Vagina (tissue), 2 donors: ENCODE measurements at places on chromosomes 5 and 9. TPM values are rescaled to one million over a fixed set of nuclear protein-coding genes. Genes with fewer than 3 reads are reported as not detected.

WDR31 gene
- total RNA-seq = 2.0 TPM

LMNB1 gene
- 20.9 TPM for total RNA-seq

RALGDS gene
- total RNA-seq = 85.0 TPM

CLIC3 gene
- 23.6 TPM for total RNA-seq

ADRB2 gene
- total RNA-seq = 43.2 TPM

ECSCR gene
- total RNA-seq = 37.1 TPM

CCL27 gene
- not detected for total RNA-seq

CA9 gene
- 0.98 TPM for total RNA-seq

DNAH5 gene
- total RNA-seq = 0.49 TPM

HRH2 gene
- total RNA-seq = 0.98 TPM

GFRA3 gene
- total RNA-seq = 4.7 TPM

PCDHA1 gene
- total RNA-seq = not detected

PTGR1 gene
- total RNA-seq = 40.3 TPM

RETREG1 gene
- 27.7 TPM for total RNA-seq

PDCD1LG2 gene
- 1.2 TPM for total RNA-seq

CATSPER3 gene
- not detected for total RNA-seq

IL13 gene
- total RNA-seq = not detected

ZBED3 gene
- total RNA-seq = 9.1 TPM

FGF18 gene
- 1.7 TPM for total RNA-seq

TMEM38B gene
- 30.4 TPM for total RNA-seq

OR1Q1 gene
- total RNA-seq = not detected

NPR3 gene
- 14.7 TPM for total RNA-seq

CHSY3 gene
- total RNA-seq = 3.9 TPM

CKS2 gene
- 14.7 TPM for total RNA-seq

CCNJL gene
- 5.6 TPM for total RNA-seq

ADAMTS12 gene
- 7.6 TPM for total RNA-seq

TMEM8B gene
- 11.3 TPM for total RNA-seq

ISCA1 gene
- total RNA-seq = 20.4 TPM

C9orf153 gene
- total RNA-seq = not detected

IL4 gene
- not detected for total RNA-seq

PCDHB9 gene
- 3.7 TPM for total RNA-seq

SMIM33 gene
- total RNA-seq = not detected

PNPLA7 gene
- total RNA-seq = 16.2 TPM

PALM2AKAP2 gene
- total RNA-seq = 7.9 TPM

MLANA gene
- not detected for total RNA-seq

BTNL8 gene
- not detected for total RNA-seq

MARCOL gene
- total RNA-seq = not detected

CYFIP2 gene
- 27.7 TPM for total RNA-seq

GCNT4 gene
- total RNA-seq = 2.5 TPM

NTNG2 gene
- 0.98 TPM for total RNA-seq

COL15A1 gene
- total RNA-seq = 15.0 TPM

ARL15 gene
- total RNA-seq = 74.4 TPM

PRDM9 gene
- not detected for total RNA-seq

EPB41L4B gene
- 4.7 TPM for total RNA-seq

UNC13B gene
- total RNA-seq = 20.4 TPM
